CD4-positive, alpha-beta T cell treated with Interleukin-10 for 1 hour (primary cell): ENCODE measurements at places on chromosomes 5 and 9.

GRCh38 chr5:87551911-87552310 is 139.2 kb upstream of the CCNH start:
- DNase-seq, result no peak

DNA sequence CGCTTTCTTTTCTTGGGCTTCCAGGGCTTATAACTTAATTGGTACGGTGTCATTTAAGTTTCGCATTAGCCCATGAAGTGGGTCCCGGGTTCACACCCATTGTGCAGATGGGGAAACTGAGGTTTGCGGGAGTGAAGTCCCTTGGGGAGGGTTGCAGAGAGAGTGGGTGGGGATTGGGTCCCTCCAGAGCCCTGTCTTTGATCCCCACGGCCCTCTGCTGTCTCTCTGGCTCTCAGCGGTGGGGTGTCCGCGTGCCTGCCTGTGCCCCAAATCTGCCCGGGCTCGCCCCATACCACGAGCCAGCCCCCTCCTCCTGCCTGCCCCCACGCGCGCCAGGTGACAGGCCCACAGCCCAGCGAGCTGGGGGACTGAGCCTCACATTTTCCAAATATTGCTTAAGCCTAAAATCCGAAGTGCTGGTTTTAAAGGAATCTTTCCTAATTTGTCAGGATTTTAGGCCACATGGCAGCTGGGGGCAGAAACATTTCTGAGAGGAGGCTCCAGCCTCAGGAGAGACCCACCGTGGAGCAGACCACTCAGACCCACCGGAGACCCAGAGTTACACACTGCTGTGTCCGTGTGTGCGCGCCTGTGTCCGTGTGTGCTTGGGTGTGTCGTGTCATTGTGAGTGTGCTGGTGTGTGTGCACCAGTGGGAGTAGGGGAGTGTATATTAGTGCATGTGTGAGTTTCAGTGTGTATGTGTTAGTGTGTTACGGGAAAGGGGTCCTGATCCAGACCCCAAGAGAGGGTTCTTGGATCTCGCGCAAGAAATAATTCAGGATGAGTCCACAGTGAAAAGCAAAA is 159.5 kb upstream of the IER5L start:
- no peak for DNase-seq

GRCh38 chr9:7579351-7579750 is 220.2 kb downstream of the DMAC1 start:
- no peak for DNase-seq

- DNase-seq, result no peak
These were observed 30.2 kb upstream of the CCNG1 start for GRCh38 chr5:163407034-163407655.

GRCh38 chr9:135076876-135077430 is 10.5 kb upstream of the OLFM1 start:
- DNase-seq, result no peak

- no peak for DNase-seq
These were observed 71.3 kb downstream of the LMNB1 start for GRCh38 chr5:126848253-126848652.

GRCh38 chr9:94632737-94633136 is 6.6 kb downstream of the FBP1 start:
- DNase-seq, result no peak

DNA sequence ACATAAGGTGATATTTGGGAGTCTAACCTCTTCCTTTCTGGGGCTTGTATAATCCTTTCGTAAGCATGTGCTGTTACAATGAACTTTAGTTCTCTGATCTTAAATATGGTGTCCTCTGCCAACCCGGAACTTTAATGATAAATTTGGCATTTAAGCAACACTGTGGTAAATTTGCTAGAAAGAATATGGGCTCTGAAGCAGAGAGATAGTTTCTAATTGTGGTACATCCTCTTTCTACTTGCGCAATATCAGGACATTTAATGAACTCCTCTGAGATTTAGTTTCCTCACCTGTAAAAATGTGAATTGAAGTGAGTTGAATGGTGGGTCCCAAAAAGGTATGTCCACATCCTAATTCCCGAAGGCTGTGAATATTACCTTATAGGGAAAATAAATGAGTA is 364.7 kb downstream of the CAAP1 start:
- no peak for DNase-seq

- no peak for DNase-seq
These were observed 69.9 kb downstream of the CYFIP2 start for GRCh38 chr5:157335534-157336422.

DNA sequence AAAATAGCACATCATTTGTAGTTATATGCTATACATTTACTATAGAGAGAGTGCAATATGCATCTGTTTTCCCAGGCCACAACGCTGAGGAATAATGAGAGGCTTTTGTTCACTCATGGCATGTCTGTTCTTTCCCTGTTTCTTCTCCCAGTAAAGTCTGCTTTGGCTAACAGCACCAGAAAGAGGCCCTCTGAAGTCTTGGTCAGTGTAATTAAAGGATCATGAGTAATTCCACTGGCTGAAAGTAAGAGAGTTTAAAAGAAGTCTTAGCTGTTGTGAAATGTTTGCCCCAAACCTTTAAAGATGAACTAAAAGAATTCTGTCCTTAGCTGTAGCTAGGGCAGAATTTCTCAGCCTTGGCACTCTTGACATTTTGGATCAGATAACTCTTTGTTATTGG is 228.8 kb downstream of the TLE4 start:
- no peak for DNase-seq

GRCh38 chr5:68332556-68332955 is 117.0 kb downstream of the PIK3R1 start:
- no peak for DNase-seq

GRCh38 chr5:141512390-141512910 is 23.6 kb downstream of the PCDHGC5 start:
- peak; percentile 84 for DNase-seq

DNA sequence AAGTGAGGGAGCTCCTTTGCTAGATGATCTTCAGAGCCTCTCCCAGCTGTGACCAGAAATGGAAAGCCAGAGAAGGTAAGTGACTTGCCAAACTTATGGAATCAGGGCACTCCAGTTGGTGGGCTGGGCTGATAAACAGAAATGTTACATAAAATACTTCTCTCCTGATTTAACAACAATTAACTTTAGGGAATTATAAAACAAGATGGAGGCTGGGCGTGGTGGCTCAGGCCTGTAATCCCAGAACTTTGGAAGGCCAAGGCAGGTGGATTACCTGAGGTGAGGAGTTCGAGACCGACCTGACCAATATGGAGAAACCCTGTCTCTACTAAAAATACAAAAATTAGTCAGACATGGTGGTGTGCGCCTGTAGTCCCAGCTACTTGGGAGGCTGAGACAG is 899 bp upstream of the MED10 start:
- no peak for DNase-seq

DNA sequence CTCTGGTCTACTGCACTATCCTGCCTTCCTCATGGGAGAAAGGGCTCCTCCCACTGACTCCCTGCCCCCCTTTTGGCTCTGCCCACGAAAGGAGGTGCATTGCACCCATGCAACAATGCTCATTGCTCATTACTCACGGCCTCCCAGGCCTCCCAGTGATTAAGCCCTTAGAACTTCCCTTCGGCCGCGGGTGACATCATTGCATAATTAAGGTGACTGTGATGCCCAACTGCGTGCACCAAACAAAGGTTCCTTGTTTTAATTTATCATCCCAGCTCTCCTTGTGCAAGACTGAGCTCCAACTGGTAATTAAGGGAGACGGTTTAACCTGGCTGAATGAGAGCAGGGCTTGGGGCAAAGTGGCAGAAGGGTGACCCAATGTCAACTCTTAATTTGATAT is 180.4 kb downstream of the GAS1 start:
- DNase-seq, result peak; percentile 5

DNA sequence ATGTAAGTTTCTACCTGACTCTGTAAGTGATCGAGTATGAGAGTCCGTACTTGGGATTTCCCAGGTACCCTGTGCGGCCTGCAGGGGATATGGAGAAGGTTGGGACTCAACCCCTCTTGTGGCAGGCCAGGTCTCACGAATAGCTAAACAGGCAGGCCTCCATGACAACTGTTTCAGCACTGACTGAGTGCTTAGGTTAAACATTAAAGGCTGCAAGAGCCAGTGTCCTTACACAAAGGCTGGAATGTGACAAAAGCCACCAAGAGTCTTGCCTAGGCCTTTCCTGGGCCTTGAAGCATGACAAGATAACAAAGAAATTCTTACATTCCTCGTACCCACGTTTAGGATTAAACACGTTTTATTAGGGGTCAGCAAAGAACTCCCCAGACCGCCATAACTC is 58.6 kb downstream of the THBS4 start:
- no peak for DNase-seq

GRCh38 chr5:66558560-66558959 is 37.6 kb upstream of the MAST4 start:
- no peak for DNase-seq

GRCh38 chr5:88734983-88735382 is 148.0 kb downstream of the MEF2C start:
- no peak for DNase-seq

DNA sequence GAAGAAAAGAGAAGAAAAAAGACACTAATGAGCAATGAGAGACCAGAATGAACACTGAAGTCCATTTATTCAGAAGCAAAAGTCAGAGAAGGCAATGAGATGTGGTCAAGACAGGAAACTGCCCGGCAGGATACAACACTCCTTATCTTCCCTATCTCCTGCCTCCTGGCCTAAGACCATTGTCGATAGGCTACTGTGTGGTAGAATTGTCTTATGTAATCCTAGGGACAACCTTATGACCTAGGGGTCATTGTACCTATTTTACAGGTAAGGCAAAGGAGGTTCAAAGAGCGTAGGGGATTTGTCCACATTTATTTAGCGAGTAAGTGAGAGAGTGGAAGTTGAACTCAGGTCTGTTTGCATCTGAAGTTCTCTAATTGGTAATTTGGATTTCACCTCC is 63.0 kb upstream of the PTPN3 start:
- no peak for DNase-seq

DNA sequence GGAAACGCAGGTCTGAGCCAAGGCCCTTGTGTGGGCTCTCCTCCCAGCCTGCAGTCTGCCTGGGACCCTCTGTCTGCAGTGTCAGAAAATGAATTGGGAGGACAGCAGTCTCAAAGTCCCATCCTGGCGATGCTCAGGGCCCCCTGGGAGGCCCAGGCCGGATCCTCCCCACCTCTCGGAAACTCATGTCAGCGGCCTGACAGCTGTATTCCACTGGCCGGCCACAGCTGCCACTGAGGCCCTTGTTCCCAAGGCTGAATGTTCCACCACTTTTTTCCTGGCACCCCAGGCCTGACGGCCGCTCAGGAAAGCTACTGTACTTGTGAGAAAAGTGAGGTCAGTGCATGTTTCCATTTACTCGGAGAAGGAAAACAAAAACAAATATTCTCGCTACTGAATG is 180.0 kb downstream of the FGF18 start:
- DNase-seq, result no peak

DNA sequence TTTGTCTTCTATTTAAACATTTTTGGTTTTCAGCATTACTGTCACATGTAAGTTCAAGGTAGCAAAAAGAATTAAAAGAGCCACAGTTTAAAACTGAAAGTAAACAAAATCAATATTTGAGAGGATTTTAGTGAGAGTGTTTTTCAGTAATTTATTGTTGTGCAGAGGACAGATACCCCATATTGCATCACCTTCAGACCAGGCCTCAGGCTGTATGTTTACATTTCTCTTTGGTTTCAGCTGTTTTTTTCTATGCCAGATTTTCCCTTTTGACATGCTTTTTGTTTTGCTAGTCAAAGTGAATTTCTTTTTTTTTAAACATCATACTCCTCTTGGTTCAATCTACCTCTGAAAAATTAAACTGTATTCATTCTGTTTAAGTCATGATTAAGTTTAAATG is 47.2 kb downstream of the MAST4 start:
- no peak for DNase-seq

DNA sequence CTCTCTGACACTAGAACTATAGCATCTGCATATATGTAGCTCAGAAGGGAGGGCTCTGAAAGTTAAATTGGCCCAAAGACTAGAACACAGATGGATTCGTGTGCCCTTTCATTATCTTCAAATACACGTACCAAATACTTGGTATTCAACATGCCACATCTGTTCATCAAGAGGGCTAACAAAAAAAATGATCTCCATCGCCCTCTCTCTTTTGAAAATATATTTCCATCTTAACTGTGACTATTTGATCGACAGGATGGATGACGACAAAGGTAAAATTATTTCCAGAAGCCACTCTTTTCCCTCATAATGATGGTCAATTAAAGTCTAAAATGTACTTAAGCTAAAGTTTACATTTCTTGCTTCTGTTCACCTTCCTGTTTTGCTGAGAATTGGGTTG is 77.0 kb downstream of the SEMA6A start:
- DNase-seq, result no peak

DNA sequence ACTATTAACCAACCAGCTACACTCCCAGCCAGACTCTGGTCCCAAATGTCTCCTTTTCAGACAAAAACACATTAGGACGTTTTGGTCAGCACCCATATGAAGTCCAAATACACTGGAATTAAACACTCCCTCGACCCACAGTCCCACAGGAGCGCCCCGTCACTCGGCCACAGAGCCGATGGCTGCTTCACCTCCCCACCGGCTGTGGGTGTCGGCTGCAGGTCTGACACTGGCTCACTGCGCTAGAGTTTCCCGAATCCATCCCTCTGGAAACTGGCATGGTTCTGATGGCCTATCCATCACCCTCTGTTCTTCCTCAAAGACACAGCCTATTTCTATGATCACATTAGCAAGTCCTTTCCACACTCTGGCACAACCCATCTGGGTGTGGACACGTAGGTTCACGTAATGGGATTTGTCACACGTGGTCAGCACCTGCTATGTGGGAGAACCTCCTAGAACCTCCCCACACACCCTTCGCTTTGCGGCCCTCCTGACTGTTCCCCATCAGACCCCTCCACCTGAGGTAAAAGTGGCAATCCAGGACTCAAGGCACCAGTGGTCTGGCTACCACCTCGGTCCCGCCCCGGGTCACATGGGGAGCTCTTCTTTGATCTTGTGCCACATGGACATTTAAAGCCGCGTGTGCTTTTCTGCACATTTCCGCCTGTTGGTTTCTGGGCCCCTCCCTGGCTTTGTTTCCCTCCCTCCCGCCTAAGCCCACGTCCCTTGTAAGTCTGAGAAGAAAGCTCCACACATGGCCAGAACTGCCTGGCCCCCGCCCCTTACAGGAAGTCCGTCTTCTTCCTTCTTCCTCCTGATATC is 131.1 kb upstream of the PHYKPL start:
- no peak for DNase-seq

DNA sequence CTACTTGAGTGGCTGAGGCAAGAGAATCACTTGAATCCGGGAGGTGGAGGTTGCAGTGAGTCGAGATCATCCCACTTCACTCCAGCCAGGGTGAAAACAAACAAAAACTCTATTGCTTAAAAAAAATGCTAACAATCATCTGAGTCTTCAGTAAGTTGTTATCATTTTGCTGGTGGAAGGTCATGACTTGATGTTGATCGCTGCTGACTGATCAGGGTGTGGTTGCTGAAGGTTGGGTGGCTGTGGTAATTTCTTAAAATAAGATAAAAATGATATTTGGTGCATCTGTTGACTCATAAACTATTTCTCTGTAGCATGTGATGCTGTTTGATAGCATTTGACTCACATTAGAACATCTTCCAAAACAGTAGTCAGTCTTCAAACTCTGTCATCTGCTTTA is 349.4 kb upstream of the PAPPA start:
- no peak for DNase-seq

DNA sequence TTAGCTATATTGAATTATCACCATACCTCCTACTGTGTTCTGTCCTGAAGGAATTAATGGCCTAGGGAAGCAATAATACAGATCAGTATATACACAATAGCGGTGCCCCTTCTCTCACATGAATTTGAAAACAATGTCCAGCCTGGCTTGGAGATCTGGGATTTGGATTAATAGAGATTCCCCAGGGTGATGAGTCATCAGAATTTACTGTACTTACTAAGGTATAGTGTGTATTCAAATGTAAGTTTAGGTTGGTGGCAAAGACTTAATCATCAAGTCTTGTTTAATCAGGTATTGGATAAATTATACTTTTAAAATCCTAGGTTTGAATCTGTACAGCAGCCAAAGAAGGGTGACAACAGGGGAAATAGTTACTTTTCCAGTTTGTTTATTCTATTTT is 121.5 kb downstream of the FEM1C start:
- DNase-seq, result no peak
